ENCODE measurements at places on chromosomes 2 and 18. TPM values are rescaled to one million over a fixed set of nuclear protein-coding genes. Genes with fewer than 3 reads are reported as not detected.

TEKT4 gene
- not detected for total RNA-seq

PSMA8 gene
- not detected for total RNA-seq

ALPG gene
- total RNA-seq = not detected

RAB6C gene
- not detected for total RNA-seq

INPP5D gene
- total RNA-seq = 0.51 TPM

MRPL19 gene
- total RNA-seq = 29.3 TPM

STARD7 gene
- total RNA-seq = 121 TPM

FBXO41 gene
- 0.77 TPM for total RNA-seq

AQP12A gene
- total RNA-seq = not detected

EIF4E2 gene
- 101 TPM for total RNA-seq

ZAP70 gene
- not detected for total RNA-seq

ARHGAP25 gene
- total RNA-seq = 5.8 TPM

PRKAG3 gene
- 0.26 TPM for total RNA-seq

MYO5B gene
- under 0.01 TPM for total RNA-seq

ANKRD53 gene
- 1.3 TPM for total RNA-seq

MYO7B gene
- total RNA-seq = under 0.01 TPM

NPAS2 gene
- 3.6 TPM for total RNA-seq

FSIP2 gene
- 0.26 TPM for total RNA-seq

SLC11A1 gene
- total RNA-seq = 0.17 TPM

GPR17 gene
- total RNA-seq = not detected

ZNF385B gene
- not detected for total RNA-seq

NAT8 gene
- not detected for total RNA-seq

ESPNL gene
- total RNA-seq = 1.3 TPM

GYPC gene
- total RNA-seq = 135 TPM

MEP1B gene
- total RNA-seq = under 0.01 TPM

POTEJ gene
- not detected for total RNA-seq

APCDD1 gene
- total RNA-seq = 17.3 TPM
